ENCODE measurements at places on chromosomes 5 and 9. TPM values are rescaled to one million over a fixed set of nuclear protein-coding genes. Genes with fewer than 3 reads are reported as not detected.

C7 gene
- not detected for total RNA-seq

PLPPR1 gene
- total RNA-seq = not detected

TAF1L gene
- not detected for total RNA-seq

SHISAL2B gene
- not detected for total RNA-seq

PCDHA6 gene
- 20.2 TPM for total RNA-seq

PCDHGA7 gene
- 0.11 TPM for total RNA-seq

GABRG2 gene
- not detected for total RNA-seq

CDKN2B gene
- total RNA-seq = 23.3 TPM

IFNB1 gene
- not detected for total RNA-seq

POU4F3 gene
- not detected for total RNA-seq

PLCXD3 gene
- total RNA-seq = not detected

UBE2QL1 gene
- not detected for total RNA-seq
